ENCODE measurements at places on chromosomes 1 and 21.

DNA sequence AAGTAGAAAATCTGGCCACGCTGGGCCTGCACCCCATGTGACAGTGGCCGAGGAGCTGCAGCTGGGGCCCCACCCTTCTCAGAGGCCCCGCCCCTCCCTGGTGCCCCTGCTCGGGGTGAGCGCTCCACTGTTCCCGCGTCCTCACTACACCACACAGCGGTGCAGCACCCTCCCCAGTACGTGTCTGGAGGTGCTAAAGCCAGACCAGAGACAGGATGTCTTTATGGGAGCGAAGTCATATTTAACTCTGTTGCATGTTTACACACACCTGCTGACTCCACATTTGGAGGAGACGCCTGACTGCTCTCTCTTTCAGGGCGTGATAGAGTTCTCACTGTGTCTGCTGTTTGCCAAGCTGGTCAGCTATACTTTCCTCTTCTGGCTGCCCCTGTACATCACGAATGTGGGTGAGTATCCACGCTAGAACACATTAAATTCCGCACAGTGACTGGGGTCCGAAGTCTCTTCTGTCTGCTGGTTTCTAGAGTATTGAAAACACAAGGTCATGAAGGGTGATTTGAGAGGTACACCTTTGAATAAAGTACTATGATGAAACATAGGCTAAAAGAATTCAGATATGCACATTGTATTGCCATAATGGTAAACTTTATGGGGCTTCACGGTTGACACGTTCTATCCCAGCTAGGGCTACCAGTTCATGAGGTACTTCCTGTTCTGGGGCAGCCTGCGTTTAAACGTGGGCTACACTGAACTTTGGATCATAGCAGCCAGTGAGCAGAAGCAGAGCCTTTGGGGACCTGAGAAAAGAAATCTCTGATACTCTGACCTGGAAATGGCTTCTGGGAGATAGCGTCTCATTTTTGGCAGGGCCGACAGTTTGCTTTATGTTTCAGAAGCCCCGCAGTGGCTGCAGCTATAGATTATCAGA lies 48.4 kb downstream of the SLC37A1 start:
- peak; percentile 14 for DNase-seq
- no peaks in the 10 kb centered on the region for H3K27me3 ChIP-seq
- H3K4me1 ChIP-seq: peaks cover 5% of the 10 kb centered on the region
- H3K4me3 ChIP-seq: no peak overlapping the region
- H3K27ac ChIP-seq: no peak overlapping the region

DNA sequence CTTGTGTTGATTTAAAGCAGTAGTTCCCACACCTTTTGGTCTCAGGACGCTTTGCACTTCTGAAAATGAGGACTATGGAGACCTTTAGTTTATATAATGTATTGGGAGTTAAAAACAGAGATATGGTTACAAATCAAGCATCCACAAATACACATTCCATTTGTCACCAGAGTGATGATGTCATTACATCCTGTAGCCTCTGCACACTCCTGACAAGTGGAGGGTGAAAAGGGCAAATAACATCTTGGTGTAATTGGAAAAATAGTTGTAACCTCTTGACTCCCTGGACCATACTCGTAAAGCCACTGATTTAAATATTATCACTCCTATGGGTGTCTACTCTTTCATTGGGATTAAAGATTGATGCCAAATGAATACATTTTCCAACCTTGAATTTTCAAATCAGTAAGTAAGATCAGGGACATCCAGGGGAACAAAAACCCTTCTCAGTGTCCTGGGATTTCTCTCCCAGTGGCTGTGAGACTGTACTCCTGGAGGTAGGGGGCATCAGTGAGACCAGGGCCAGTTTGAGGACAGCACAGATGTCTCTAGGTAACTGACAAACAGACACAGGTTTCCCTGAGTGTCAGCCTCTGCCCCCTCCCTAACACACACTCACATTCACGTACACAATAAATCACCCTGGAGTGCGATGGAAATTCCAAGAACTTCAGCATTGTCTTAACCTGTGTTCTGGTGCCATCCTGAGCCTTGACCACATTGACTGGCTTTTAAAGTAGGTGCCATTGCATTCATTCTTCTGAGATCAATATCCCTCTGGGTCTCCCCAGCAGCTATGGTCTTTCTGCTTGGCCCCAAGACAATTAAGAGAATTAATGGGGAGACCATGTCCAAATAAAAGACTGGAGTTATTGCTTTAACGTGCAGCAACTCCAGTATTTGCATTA lies 63.0 kb downstream of the NR5A2 start:
- no peaks in the 10 kb centered on the region for H3K36me3 ChIP-seq
- H3K4me3 ChIP-seq: no peak overlapping the region
- no peak overlapping the region for H3K27ac ChIP-seq
- H3K4me1 ChIP-seq: no peaks in the 10 kb centered on the region
- no peaks in the 10 kb centered on the region for H3K27me3 ChIP-seq

GRCh38 chr1:66648901-66649595 lies 103.2 kb upstream of the DYNLT5 start:
- DNase-seq: no peak
- H3K27ac ChIP-seq: no peak overlapping the region
- H3K4me1 ChIP-seq: no peaks in the 10 kb centered on the region
- no peak overlapping the region for H3K4me3 ChIP-seq
- H3K27me3 ChIP-seq: no peaks in the 10 kb centered on the region
- H3K36me3 ChIP-seq: no peaks in the 10 kb centered on the region

DNA sequence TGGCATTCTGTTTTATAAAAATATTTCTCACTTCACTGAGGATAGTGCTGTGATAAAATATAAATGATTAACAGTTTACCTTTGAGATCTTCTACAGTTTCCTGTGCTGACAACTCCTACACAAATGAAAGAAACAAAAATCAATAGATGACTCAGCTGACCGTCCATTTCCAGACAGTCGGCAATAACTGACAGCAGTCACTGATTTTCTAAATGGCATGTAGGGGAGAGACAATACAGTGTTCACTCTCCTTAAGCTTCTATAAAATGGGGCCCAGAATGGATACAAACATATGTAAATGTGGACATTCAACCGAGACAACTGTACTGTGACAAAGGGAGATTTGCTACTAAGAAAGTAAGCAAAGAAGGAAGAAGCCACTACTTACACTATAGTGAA lies 34.3 kb downstream of the PCNX2 start:
- H3K27me3 ChIP-seq: no peaks in the 10 kb centered on the region
- H3K4me3 ChIP-seq: no peak overlapping the region
- no peaks in the 10 kb centered on the region for H3K4me1 ChIP-seq
- DNase-seq: no peak
- H3K36me3 ChIP-seq: peaks cover 3% of the 10 kb centered on the region

DNA sequence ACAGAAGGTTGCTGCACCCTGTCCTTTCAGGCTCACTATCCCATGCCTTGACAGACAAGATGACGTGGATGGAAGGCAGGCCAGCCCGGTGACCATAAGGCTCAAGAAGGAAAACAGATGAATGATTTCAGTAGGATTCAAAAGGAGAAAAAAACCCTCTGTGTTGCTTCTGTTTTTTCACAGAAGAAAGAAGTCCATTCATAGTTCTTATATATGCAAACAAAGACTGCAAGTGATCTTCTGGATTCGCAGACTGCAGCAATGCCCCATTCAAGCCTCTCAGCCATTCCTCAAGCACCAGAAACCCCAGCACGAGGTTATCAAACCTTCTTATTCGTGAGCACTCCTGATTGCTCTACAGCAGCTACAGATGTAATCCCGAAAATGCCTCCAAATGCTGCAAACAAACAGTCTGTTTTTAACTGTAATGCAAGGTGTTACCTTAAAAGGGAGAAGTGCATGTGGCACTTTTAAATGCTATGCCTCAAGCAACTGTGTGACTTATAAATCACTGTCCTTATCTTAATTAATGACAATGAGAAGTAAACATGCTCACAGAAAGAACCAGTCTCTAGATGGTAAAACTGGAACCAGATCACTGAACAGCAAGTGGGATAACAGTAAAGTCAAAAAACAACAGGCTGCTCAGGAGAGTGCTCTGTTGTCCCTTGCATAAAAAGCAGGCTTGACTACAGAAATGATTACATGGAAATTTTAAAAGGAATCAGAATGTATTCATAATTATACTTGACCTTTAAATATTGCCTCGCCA lies 173.9 kb downstream of the HHIPL2 start:
- H3K4me3 ChIP-seq: no peak overlapping the region
- H3K4me1 ChIP-seq: no peaks in the 10 kb centered on the region
- no peaks in the 10 kb centered on the region for H3K27me3 ChIP-seq
- no peaks in the 10 kb centered on the region for H3K36me3 ChIP-seq

- no peaks in the 10 kb centered on the region for H3K4me1 ChIP-seq
- no peaks in the 10 kb centered on the region for H3K36me3 ChIP-seq
- H3K4me3 ChIP-seq: no peak overlapping the region
- no peak for DNase-seq
- H3K27ac ChIP-seq: no peak overlapping the region
Measured at GRCh38 chr1:186575348-186575747, 104.9 kb downstream of the PTGS2 start.

GRCh38 chr1:219476116-219476515 lies 136.8 kb downstream of the ZC3H11B start:
- H3K4me3 ChIP-seq: no peak overlapping the region
- DNase-seq: no peak
- no peaks in the 10 kb centered on the region for H3K4me1 ChIP-seq

DNA sequence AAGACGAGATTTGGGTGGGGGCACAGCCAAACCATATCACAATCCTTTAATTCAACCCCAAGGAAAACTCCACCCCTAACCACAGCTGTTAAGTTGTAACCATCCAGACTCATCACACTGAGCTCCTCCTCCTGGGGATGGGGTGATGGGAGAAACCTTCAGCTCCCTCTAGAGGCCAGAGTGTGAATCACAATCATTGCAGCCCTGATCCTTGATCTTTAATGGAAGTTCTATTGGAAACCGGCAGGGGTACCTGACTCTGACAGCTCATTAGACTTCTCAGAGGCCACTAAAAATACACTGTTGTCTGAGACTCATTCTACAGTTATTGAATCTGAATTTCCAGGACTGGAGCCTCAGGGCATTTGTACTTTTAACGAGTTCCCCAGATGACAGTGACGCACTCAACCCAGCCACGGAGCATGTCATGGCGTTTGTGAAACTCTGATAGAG lies 127.2 kb downstream of the IGSF21 start:
- peak; percentile 11 for DNase-seq
- H3K27me3 ChIP-seq: no peaks in the 10 kb centered on the region
- H3K4me3 ChIP-seq: no peak overlapping the region
- H3K4me1 ChIP-seq: no peaks in the 10 kb centered on the region
- H3K27ac ChIP-seq: no peak overlapping the region
- H3K36me3 ChIP-seq: no peaks in the 10 kb centered on the region

GRCh38 chr1:165443539-165444311 lies 1.2 kb downstream of the RXRG start:
- no peaks in the 10 kb centered on the region for H3K36me3 ChIP-seq
- peak; percentile 99 for DNase-seq
- no peak overlapping the region for H3K4me3 ChIP-seq
- H3K27ac ChIP-seq: peak overlapping the region; percentile 70
- H3K4me1 ChIP-seq: peaks cover 50% of the 10 kb centered on the region

DNA sequence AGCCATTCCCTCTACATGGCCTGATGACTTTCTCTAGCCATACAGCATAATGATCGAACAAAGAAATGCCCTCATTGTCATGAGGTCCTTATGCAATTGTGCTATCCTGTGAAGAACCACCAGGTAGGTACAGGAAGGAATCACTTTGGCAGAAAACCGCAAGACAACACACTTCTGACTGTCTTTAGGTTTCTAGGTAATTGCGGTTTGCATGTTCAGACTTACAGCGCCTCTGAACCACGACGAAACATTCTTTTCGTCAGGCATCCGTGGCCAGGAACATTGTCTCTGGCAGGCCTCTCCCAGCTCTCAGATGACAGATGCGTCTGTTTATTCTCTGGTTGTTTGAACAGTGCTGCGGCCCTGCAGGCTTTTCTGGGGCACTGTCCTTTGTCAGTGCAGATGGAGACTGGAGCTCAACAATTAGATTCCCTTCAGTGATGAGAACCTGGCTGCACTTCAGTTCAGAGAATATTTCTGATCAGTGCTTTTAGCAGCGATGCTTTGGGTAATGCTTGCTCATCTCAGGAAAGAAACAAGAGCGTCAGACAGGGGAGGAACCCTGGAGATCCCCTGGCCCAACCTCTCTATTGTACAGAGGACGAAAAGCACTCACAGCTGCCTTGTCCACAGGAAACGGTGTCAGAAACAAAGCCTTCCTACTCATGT lies 63.4 kb downstream of the B3GALT5 start:
- no peaks in the 10 kb centered on the region for H3K27me3 ChIP-seq
- no peak overlapping the region for H3K4me3 ChIP-seq
- H3K27ac ChIP-seq: peak overlapping the region; percentile 26
- H3K4me1 ChIP-seq: no peaks in the 10 kb centered on the region
